Stimulated activated CD4-positive, alpha-beta T cell treated with anti-CD3 and anti-CD28 coated beads, Interleukin-4, amount 100 ng/mL, for 4 hours (primary cell): ENCODE measurements at places on chromosomes 11 and 22.

- no peak for DNase-seq
These were observed 124.7 kb downstream of the ME3 start for GRCh38 chr11:86547727-86548126.

DNA sequence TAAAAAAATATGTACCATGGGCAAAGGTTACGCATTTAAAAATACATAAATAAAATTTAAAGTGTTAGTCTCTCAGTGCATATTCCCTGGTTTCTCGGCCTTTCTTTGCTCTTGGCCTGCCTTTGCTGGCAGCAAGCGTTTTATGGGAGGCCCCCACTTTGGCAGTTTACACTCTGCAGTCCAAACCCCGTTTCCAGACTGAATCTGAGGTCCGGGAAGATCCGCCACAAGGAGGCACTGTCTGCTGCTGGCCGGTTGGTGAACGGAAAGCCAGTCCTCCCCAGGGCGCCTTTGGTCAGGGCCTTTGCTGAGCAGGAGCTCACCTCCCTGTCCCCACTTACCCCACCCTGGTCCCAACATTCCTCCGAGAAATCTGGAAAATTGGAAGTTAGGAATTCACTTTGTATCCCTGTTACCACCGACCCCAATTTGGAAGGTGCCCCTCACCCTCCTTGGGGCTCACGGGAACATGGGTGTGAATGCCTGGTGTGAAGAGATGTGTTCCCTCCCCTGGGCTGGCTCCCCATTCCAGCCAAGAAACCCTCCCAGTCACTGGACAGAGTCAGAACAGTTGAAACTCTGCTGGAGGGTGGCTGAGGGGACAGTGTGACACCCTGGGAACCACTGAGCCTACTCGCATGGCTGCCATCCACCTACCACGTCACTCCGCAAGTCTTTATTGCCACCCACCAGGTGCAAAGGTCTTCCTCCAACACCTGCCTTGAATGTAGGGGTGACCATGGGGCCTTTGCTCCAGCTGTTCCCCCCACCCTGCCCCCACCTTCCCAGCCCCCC, 9.4 kb upstream of the SF1 start:
- peak; percentile 40 for DNase-seq

- DNase-seq, result no peak
These were observed 73.2 kb downstream of the CCDC81 start for GRCh38 chr11:86447763-86448480.

- DNase-seq, result no peak
These were observed 126.9 kb downstream of the ARHGAP8 start for GRCh38 chr22:44879301-44879680.

GRCh38 chr11:107973641-107974040, 35.1 kb upstream of the CUL5 start:
- no peak for DNase-seq

- DNase-seq, result peak; percentile 13
These were observed 10.0 kb downstream of the PPM1F start for GRCh38 chr22:21942407-21943343.

- DNase-seq, result no peak
These were observed 2.7 kb upstream of the TMPRSS6 start for GRCh38 chr22:37112084-37112728.

DNA sequence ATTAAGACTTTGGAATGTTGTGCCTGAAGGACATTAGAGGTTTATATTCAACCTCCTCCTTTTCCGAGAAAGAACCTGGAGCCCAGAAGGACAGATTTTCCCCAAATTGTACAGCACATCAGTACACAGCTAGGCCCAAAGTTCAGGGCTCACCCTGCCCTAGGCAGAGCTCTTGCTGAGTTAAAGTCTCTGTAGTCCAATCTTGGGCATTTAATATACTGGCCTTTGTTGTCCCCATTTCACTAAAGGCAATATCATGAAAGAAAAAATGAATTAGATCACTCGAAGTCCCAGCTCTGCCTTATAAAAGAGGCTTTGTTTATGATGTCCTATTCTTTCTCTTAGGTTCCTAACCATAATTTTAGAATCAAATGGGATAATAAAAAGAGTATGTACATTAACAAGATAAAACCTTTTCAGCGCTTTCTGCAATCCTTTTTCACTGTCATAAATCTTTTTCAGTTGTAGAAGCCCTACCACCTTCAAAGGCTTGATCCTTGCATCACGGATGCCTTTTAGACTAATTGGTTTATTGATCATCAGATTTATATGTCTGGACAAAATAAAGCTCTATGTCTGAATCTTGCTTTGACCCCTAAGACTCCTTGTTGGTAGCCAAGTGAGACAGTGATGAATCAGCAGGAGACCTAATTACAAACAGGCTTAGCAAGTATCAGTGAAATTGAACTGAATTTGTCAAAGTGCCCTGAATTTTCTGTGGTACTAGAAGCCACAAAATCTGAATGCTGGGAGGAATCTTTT, 39.8 kb downstream of the RELT start:
- DNase-seq, result no peak

GRCh38 chr11:107583629-107584195, 7.2 kb upstream of the ELMOD1 start:
- no peak for DNase-seq

DNA sequence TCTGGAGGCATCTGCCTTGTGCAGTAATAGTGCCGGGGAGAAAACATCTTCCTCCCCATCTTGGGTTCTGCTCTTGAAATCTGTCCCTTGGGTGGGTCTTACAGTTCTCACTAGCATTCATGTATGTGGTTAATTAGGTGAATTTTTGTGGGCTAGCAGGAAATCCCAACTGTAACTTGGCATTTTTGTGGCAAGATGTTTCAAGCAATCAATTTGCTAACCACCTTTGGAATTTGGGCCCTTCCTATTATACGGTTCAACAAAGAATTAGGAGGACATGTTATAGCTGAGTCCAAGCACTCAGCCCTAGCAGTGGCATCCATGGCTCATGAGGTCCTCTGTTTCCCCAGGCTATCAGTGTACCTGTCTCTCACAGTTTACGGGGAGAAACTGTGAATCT, 89.1 kb upstream of the MTNR1B start:
- no peak for DNase-seq

- DNase-seq, result no peak
These were observed 217.7 kb upstream of the CTSC start for GRCh38 chr11:88555018-88555828.

- DNase-seq, result no peak
These were observed 196.1 kb upstream of the TBCEL start for GRCh38 chr11:120827820-120828219.

GRCh38 chr11:33329705-33330329, 72.6 kb downstream of the HIPK3 start:
- DNase-seq, result peak; percentile 6

GRCh38 chr11:34316347-34317035, 41.3 kb downstream of the ABTB2 start:
- DNase-seq, result no peak

GRCh38 chr11:17351510-17352176, at the start of gene NCR3LG1:
Gene NCR3LG1 (plus strand): TSS chr11:17351800. CDS start chr11:17351970, 170 bp downstream.
- peak; percentile 55 for DNase-seq

DNA sequence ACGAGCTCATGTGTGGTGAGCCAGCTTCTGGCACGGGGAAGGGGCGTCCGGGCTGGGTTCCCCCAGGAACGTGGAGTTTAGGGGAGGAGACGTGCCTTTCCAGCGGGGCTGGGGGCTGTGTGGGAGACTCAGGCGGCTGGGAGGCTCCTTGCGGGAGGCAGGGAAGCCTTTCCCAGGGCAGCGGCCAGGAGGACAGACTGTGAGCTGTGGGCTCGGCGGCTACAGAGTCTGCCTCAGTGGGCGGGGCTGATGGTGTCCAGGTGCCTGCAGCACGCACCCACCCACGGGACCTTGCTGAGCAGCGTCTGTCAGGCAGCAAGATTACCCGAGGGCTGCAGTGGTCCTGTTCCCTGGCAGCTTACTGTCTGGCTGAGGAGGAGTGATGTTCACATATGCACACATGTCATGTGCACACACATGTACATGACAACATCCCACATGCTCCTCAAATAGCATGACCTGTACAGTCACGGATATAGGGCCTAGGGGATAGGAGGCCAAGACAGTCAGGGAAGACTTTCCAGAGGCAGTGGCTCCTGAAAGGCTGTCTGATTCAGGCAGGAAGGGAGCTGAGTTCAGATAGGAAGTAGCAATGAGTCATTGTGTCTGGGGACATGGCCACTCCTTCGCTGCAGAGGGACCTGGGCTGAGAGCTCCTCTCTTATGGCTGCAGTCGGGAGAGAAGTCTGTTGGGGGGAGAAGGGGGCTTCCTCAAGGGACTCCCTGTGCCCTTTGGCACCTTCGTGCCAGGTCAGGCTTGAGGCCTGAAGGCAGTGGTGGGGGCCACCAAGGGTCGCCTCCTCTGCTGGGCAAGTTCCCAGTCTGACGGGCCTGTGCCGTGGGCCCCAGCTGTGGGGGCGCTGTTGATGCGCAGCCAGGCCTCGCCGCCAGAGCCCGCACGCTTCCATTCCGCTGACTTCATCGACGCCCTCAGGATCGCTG, 23.3 kb upstream of the PPP6R3 start:
- DNase-seq, result no peak

DNA sequence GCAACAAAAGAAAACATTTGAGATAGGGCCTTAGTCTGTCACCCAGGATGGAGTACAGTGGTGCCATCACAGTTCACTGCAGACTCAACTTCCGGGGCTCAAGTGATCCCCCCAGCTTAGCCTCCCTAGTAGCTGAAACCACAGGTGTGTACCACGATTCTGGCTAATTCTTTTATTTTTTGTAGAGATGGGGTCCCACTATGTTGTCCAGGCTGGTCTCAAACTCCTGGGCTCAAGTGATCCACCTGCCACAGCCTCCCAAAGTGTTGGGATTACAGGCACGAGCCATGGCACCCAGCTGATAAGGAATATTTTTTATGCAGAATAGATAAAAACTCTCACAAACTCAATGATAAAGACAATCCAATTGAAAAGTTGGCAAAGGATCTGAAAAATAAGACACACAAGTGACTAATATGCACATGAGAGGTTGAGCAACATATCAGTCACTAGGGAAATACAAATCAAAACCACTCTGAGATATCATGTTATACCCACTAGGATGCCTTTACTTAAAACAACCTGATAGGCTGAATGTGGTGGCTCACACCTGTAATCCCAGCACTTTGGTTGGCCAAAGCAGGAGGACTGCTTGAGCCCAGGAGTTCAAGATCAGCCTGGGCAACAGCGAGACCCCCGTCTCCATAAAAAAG, 33.9 kb upstream of the CLTCL1 start:
- DNase-seq, result no peak

- DNase-seq, result peak; percentile 38
These were observed 4.4 kb downstream of the ALX4 start for GRCh38 chr11:44305470-44306051.

- peak; percentile 18 for DNase-seq
These were observed at the start of gene TSPAN18 for GRCh38 chr11:44726283-44727113. Gene TSPAN18 (plus strand): TSS chr11:44726962. CDS start chr11:44906417, 179,455 bp downstream.

- no peak for DNase-seq
These were observed 3.0 kb downstream of the TOLLIP start for GRCh38 chr11:1306186-1307162.

- no peak for DNase-seq
These were observed 35.1 kb downstream of the TRIOBP start for GRCh38 chr22:37731804-37732471.

GRCh38 chr22:24089951-24090350, 78.8 kb downstream of the CABIN1 start:
- no peak for DNase-seq

GRCh38 chr11:112150517-112150916, 13.4 kb downstream of the IL18 start:
- no peak for DNase-seq

- no peak for DNase-seq
These were observed 161.0 kb upstream of the NARS2 start for GRCh38 chr11:78735711-78736110.

GRCh38 chr11:59224351-59224928, 11.7 kb upstream of the MPEG1 start:
- no peak for DNase-seq

GRCh38 chr11:41222236-41222635, 237.2 kb downstream of the LRRC4C start:
- DNase-seq, result no peak

DNA sequence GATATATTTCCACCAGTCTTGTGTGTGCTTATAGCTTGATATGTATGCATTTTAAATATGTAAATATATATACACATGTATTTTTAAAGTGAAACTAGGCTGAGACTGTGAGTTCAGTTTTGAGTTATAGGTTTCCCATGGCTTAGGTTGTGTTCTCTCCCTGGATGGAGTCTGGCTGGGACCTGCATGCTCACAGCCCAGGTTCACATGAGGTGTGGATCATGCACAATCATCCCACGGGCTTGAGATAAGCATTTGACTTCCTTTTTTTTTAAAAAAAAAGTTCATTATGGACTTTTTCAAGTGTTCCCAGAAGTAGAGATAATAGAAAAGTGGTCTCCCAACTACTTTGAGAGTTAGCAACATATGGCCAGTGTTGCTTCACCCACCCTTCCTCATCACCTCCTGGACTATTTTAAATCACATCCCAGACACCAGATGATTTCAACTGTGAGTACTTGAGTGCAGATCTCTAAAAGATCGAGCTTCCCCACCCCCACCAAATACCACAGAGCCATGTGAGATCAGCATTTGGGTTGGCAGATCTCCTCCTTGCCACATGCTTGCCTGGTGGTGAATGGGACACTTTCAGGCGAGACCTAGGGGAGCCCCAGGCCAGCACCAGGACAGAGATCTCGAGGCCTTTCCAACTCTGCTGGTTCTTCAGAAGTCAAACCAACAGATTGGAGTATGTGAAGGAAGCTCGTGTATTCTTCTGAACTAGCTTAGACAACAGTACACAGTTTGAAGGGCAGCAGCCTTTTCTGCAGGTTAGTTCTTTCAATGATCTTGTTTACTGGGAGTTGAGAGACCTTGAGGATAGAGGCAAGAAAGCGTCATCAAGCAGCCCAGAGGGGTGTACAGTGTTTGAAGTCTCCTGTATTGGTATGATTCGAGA, 15.9 kb downstream of the MED15 start:
- DNase-seq, result no peak

DNA sequence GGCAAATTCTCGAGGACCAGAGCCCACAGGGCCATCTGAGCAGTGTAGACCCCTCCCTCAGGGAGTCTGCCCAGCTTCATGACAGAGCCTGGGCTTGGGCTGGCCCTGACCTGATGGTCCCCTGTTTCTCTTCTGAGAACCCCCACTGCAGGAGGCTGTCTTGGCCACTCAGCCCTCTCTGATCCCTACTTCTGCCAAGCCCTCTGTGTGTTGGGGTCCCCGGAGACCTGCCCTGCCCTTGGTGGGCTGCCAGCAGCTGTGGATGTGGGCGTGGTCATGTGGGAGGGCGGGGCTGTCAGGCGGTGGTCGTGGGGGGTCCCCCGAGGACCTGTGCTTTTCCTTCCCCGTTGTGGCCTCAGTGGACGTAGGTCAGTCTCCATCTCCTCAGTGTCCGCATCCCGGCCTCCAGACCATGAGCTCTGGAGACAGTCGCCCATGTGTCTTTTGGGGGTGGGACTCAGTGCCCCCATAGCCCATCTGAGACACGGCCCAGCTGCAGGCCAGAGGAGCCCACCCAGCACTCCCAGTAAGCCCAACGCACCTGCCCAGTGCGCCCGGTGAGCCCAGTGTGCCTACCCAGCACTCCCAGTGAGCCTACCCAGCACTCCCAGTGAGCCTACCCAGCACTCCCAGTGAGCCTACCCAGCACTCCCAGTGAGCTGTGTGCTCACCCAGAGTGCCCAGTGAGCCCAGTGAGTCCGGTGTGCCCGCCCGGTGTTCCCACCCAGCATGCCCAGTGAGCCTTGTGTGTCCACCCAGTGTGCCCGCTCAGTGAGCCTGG, 409.2 kb downstream of the TBC1D22A start:
- DNase-seq, result no peak
